ENCODE measurements at places on chromosomes 6 and 20. TPM values are rescaled to one million over a fixed set of nuclear protein-coding genes. Genes with fewer than 3 reads are reported as not detected.

- no peaks in the 10 kb centered on the region for H3K27me3 ChIP-seq
- no peak for DNase-seq
- peaks cover 20% of the 10 kb centered on the region for H3K4me1 ChIP-seq
Observed at GRCh38 chr20:41098703-41099250, 38.6 kb upstream of the PLCG1 start.

DNA sequence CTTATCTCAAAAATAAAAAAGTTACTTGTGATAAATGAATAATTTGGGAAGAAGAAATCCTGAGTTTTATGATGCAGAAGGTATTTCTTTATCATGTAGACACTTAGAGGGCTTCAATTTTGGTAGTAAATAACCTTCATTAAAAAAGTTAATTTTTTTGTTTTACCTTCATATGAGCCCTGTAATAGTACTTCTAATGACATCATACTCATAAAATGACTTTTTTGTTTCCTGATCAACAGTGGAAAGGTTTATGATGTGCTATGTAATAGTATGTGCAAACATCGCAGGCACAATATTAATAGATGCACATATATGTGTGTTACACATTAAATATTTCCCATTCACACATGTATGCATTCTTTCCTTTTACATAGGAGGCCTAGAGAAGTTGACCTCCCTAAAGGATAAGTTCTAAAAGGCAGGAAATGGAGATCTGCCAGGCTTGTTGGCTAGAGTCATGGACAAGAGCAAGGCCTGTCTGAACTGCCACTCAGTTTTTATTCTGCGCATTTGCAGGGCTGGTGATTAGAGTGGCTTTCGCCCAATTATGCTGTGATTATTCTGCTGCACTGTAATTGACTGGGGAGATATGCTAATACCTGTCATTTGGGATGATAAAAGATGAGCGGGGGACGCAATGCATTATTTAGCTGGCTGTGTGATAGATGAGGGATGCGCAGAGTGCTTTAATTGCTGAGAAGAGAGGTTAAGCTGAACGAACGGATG, 272.6 kb downstream of the TMEM242 start:
- no peak overlapping the region for H3K27ac ChIP-seq
- peaks cover 23% of the 10 kb centered on the region for H3K4me1 ChIP-seq
- H3K36me3 ChIP-seq, result peaks cover 3% of the 10 kb centered on the region
- H3K27me3 ChIP-seq, result no peaks in the 10 kb centered on the region

DNA sequence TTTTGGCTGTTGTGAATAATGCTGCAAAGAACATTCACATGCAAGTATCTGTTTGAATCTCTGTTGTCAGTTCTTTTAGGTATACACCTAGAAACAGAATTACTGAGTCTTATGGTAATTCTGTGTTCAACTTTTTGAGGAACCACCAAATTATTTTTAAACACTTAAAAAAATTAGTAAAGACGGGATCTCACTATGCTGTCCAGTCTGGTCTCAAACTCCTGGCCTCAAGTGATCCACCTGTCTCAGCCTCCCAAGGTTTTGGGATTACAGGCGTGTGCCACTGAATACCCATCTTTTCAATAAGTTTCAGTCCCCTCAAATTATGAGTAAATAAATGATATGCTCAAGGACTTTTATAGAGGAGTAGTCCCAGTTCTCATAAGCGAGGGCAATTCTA, 17.5 kb downstream of the SPATS1 start:
- no peak overlapping the region for H3K27ac ChIP-seq
- H3K36me3 ChIP-seq, result no peaks in the 10 kb centered on the region
- H3K4me3 ChIP-seq, result no peak overlapping the region
- no peaks in the 10 kb centered on the region for H3K4me1 ChIP-seq
- no peak for DNase-seq

DNA sequence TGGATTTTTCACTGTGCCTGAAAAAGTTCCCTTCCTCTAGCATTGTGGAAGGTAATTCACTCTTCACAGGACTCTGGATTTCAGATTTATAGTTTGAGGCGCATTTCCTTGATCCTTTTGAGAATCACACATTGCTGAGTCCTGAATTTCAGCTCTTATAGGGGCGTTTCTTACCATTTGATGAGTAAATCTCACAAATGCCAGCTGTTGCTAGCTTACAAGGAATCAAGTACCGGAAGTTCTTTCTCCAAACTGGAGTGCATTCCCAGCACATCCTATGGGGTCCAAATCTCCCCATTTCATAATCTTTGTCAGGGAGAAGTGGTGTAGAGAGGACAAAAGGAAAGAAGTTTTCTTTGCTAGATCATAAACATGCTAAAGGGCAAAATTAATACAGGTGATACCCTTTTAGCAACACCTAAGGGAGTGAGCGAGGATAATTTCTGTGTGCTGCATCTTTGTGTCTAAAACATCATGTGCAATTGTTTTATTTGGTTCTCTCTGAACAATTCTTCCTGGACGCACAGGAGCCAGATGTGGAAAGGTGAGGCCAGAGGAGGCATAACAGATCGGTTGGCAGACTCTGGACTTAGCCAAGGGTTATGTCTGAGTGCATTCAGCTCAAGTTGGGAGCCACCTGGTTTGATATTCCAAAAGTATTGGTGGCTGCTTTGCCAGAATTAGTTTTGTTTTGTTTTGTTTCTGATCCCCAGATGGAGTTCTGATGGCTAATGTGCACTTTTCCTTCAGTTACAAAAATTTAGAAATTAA, 37.4 kb upstream of the EYA2 start:
- H3K4me3 ChIP-seq, result no peak overlapping the region
- H3K4me1 ChIP-seq, result no peaks in the 10 kb centered on the region

DNA sequence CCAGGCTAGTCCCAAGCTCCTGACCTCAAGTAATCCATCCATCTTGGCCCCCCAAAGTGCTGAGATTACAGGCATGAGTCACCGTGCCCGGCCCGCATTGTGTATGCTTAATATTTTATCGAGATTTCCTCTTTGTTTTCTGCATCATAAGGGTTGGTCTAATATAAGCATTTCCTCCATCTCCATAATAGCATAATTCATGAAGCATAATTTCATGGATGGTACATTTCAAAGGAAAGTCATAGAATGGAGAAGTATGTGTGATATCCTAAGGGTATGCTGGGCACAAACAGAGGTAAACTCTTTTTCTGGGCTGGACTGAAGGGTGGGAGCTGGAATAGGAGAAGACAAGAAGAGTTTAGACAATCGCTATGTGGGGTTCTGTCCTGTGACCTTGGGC, 17.5 kb upstream of the TIAM2 start:
- H3K27ac ChIP-seq, result no peak overlapping the region
- H3K4me1 ChIP-seq, result peaks cover 11% of the 10 kb centered on the region
- H3K36me3 ChIP-seq, result no peaks in the 10 kb centered on the region
- no peak overlapping the region for H3K4me3 ChIP-seq
- no peaks in the 10 kb centered on the region for H3K27me3 ChIP-seq

- H3K4me1 ChIP-seq, result no peaks in the 10 kb centered on the region
- H3K36me3 ChIP-seq, result no peaks in the 10 kb centered on the region
- H3K4me3 ChIP-seq, result no peak overlapping the region
- H3K27me3 ChIP-seq, result peaks cover 20% of the 10 kb centered on the region
- H3K27ac ChIP-seq, result no peak overlapping the region
Observed at GRCh38 chr20:45128099-45128498, 3.8 kb upstream of the WFDC12 start.

GRCh38 chr6:53238311-53238710, 89.7 kb upstream of the GCM1 start:
- no peak overlapping the region for H3K27ac ChIP-seq
- peaks cover 48% of the 10 kb centered on the region for H3K4me1 ChIP-seq
- H3K27me3 ChIP-seq, result no peaks in the 10 kb centered on the region
- no peak for DNase-seq

EFCAB8 gene
- total RNA-seq, result 0.24 TPM

DSP gene
- total RNA-seq, result 0.07 TPM
